ENCODE measurements at places on chromosomes 7 and 10. TPM values are rescaled to one million over a fixed set of nuclear protein-coding genes. Genes with fewer than 3 reads are reported as not detected.

Gene FAM221A
- 2.5 TPM for polyA plus RNA-seq

Gene RNLS
- polyA plus RNA-seq, result 2.6 TPM

Gene SVOPL
- not detected for polyA plus RNA-seq

Gene LIPF
- polyA plus RNA-seq, result not detected
